GM23338 (cell line): ENCODE measurements at places on chromosomes 7 and 10. TPM values are rescaled to one million over a fixed set of nuclear protein-coding genes. Genes with fewer than 3 reads are reported as not detected.
A peak's percentile ranks its signal among the peaks of the same experiment; 100 is the strongest.

DNA sequence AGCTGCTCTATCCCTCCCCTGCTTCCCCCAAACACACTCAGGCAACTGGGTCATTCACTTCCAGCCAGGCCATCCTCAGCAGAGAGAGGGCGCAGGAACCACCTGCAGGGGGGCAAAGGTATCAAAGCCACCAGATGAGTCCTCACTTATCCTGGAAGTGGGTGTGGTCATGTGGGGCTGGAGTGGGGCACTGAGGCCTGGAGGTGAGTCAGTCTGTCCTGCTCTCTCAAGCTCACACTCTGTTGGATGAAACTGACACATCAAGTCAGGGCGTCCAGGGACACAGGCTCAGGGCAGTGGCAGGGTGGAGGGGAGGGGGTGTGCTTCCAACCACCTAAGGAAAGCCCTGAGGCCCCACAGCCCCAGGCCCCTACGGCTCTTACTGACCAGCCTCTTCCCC lies 8.0 kb upstream of the ELFN1 start:
- no peak for DNase-seq

GRCh38 chr7:118870187-118870586 lies 645.7 kb downstream of the ANKRD7 start:
- DNase-seq, result peak; percentile 76

GRCh38 chr10:84416245-84416555 lies 87.8 kb downstream of the CCSER2 start:
- DNase-seq, result no peak

- peak; percentile 47 for DNase-seq
Observed at GRCh38 chr7:137402536-137403352, 59.2 kb upstream of the PTN start.

DNA sequence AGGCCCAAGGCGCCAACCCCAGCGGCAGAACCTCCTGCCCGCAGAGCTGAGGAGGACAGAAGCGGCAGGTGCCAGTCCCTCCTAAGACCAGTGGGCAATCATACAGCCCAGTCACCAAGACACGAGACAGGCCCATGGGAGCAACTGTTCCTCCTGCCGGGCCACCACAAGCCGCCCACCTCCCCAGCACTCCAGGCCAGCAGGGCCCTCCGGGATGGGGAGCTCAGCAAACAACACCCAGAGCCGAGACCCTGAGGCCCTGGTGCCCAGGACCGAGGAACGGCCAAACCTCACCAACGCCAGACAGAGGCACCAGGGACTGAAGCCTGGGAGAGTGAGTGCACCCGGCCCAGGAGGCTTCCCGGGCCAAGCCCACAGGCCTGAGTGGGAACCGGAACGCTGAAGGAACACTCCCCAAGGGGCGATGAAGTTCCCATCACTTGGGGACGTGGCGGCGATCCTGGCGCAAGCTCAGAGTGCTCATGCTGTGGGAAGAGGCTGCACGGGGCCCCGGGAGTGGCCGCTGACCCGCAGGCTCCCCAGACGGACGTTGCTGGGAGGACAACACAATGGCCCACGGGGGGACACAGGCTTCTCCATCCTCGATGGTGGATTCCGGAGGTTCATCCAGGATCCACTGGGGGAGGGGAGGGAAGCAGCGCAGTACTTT lies 35.1 kb downstream of the GPER1 start:
- DNase-seq, result no peak

CYP2C19 gene
- polyA plus RNA-seq, result not detected in 2 replicates

DNA sequence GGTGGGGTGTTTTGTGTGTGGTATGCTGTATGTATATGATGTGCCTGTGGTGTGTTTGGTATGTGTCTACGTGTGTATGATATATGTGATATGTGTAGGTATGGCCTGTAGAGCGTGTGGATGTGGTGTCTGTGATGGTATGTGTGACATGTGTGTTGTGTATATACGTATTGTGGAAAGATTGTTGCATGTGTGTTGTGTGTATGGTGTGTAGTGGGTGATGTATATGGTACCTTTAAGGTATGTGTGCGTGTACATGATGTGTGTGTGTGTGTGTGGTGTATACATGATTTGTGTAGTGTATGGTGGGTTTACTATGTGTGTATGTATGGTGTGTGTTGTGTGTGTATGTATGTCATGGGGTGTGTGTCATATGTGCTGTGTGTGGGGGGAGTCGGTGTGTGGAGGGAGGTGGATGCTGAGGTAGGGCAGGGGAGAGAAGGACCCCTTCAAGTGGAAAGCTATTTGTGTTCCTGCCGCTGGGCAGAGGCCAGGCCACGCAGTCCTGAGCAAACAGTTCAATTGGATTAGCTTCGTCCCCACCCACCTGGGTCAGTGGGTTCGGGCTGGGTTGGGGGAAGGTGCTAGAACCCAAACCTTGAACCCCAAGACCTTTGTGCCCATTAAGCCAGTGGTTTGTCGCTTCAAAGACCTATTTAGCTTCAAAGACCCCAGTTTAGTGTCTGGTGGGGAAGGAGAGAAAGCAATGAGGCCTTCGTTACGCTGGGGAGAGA lies 1.9 kb upstream of the TRPV6 start:
- DNase-seq, result no peak

DNA sequence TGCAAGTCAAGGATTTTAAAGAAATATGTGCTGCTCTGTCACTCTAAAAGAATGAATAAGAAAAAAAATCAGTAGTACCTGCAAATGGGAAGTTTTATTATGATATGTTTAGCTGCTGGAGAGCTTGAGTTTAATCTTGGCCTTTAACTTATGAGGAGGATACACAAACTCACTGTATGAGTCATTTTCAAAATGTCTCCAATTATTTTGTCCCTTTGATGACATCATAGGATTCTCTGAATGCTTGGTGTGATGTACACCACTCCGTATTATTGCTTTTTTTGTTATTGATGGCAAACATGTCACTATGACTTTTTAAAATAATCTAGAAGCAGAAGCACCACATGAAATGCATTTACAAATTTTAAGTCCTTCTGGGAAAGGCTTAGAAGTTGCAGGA lies 125.8 kb downstream of the RALA start:
- no peak for DNase-seq

FAM241B gene
- polyA plus RNA-seq, result 28.3 and 30.6 TPM in 2 replicates

C10orf62 gene
- polyA plus RNA-seq, result not detected in 2 replicates

- no peak for DNase-seq
Observed at GRCh38 chr7:27185854-27186667, 1.0 kb upstream of the HOXA11 start.

FGFBP3 gene
- 65.7 and 71.9 TPM in 2 replicates for polyA plus RNA-seq

CALHM1 gene
- 0.11 and 0.16 TPM in 2 replicates for polyA plus RNA-seq

DNA sequence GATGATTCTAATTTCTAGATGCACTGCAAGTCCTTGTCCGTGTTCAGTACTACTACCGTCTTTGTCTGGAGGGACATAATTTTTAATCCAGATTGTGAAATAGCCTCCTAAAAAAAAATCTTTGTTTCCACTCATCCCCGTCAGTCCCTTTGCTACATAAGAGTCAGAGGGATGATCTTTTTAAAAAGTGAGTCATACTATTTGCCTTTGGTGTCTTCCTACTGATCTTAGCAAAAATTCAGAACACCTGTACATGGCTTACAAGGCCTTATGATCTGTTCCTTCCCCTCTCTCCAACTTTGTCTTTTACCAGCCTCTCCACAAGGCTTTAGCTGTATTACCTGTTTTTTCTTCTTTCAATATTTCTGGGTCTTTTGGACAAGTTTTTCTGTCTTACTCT lies 173.5 kb downstream of the MLLT10 start:
- no peak for DNase-seq

DNA sequence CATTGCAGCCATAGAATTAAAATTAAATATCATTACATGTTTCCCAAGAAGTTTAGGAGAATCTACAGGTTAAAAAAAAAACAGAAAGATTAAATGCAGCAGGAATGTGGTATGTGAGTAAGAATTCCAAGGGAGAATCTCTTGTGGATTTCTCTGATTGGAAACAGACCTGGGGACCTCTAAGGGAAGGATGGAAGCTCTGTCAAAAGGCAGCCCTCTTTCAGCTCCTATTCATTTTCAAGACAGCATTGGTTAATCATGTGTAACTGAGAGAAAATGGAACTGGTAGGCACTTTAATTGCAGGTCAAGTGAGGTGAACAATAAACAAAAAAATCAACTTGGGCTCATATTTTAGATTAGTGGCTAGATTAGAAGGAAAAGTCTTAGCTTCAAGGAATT lies 81.4 kb upstream of the MTPN start:
- no peak for DNase-seq

GRCh38 chr10:69573056-69573806 lies at the start of gene NEUROG3:
TSS of gene NEUROG3 (minus strand) at chr10:69573422. CDS start at chr10:69573043, 379 bp downstream.
- peak; percentile 74 for DNase-seq

DNA sequence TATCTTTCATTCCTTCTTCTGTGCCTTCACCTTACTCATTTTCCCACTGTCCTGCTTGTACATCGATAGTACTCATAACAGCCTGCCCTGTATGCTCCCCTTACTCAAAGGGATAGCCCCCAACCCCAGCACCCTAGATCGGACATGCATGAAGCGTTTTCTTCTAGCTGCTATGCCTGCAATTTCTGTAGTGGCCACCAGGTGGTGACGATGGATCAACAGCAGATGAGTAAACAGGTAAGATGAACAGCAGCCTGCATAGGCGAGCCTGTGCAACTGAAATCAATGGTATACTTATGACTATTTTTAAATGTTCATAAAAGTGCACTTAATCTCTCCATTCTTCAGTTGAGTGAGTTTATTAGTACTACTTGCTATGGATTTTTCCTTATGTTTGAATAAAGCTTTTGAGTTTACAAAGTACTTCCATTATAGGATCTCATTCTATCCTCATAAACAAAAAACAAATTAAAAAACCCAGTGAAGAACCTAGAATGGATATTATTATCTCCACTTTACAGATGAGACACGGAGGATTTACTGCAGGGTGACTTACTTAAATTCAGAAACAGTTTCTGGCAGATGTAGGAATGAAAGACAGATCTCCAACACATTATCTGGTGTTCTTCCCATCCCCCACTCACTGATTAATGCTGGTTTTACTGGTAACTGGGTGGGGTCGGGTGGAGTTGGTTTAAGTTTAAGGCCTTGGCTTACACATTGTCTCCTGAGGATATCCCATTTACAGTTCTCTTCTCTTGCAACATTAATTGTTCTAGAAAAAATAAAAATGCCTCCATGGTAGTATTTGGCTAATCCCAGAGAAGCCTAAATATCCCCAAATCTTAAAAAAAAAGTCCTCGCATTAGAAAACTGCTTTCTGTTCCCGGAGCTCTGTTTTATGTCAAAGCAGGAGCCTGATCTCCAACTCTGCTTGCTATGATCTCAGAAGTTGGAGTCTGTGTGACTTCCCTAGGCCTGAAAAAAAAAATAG lies 222.1 kb downstream of the GLI3 start:
- DNase-seq, result peak; percentile 86

DNA sequence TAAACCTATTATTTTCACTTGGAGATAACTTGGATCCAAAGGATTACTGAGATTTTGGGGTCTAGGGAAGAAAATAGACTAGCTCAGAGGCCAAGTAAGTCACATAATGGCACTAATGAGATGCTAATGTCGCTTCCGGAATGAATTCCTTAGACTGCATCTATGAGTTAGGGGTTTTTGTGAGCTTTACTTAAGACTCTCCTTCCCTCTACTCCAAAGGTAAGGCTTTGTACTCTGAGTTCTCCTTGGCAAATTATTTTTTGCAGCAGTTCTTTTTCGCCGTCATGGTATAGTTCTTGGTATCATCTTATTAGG lies 143.9 kb upstream of the KLF14 start:
- no peak for DNase-seq

GPR26 gene
- 0.06 TPM in 1 of 2 replicates, not detected in the other for polyA plus RNA-seq

PRLHR gene
- polyA plus RNA-seq, result 0.07 TPM in 1 of 2 replicates, not detected in the other

DNA sequence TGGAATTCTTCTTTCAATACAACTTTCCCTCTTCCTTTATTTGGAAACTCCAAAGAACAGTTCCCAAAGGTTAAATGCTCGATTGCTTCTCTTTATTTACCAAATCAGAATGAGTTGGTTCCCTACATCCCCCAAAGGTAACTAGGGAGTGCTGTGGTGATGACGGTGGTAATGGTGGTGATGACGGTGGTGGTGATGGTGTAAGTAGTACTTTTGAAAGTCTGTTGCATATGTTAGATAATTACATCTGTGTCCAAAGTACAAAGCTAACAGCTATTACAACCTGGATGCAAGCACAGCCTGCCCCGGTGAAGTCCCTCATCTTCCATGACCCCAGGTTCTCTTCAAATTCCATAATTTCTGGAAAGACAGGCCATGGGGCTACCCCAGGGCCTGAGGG lies 115.1 kb downstream of the TNS3 start:
- DNase-seq, result no peak

DNA sequence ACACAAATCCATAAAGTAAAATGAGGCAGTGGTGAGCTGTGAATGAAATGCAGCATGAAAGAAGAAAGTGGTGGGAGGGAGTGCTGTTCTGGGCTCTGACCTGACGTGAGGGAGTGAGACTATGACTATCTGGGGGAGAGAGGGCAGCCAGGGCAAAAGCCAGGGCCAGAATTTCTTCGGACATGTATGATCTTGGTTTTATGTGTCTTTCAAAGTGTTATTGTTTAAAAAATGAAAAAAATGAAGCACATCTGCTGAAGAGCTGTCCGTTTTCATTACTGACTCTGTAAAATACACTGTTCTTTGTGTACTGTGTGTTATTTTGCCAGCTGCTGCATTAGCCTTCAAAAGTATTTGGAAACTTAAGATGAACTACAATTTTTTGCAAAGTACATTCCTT lies 70.2 kb upstream of the KLF14 start:
- DNase-seq, result no peak

DNA sequence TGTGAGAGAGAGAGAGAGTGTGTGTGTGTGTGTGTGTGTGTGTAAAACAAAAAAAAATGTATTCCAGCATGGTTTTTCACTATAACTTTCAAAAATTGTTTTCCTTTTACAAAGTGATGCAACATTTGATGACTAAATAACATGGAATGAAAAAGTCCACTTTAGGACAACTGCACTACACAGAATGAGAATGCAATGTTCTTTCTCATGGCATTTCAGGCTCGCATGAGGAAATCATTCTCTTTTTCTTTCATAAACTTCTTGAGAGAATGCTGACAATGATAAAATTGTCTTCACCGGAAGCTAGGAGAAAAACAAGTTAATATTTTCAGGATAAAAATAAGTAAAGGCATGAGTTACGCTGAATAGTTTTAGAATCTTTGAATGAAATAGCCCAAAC lies 53.7 kb downstream of the SLC16A12 start:
- DNase-seq, result no peak

YWHAG gene
- 82.2 and 97.0 TPM in 2 replicates for polyA plus RNA-seq

- DNase-seq, result no peak
Observed at GRCh38 chr7:52656098-52656497, 379.3 kb upstream of the POM121L12 start.

GRCh38 chr7:149284850-149285585 lies 23.0 kb downstream of the ZNF783 start:
- peak; percentile 98 for DNase-seq

DNA sequence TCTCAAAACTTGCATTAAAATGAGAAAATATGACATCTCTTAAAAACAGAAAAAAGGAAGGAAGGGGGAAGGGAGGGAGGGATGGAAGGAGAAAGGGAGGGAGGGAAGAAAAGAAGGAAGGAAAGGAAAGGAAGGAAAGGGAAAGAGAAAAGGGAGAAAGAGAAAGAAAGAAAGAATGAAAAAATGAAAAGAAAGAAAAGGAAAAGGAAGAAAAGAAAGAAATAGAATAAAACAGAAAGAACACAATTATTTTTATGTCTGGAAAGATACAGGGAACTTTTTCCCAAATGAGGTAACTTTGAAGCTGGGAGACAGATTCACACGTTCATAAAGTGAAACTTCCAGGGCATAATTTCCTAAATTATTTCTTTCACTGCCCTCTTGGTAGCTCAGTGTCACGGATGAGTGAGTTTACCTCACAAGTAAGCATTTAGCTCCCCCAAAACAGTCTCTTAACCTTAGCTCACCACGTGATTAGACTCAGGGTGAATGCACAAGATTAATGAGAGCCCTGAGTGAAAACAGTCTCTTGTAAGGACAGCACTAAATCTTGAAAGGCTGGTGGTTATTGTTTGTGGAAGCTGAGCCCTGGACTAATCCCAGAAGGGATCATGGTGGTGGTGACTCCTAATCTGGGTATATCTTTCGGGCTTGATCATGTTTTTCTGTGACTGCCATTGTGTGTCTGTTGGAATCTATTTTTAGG lies 74.1 kb upstream of the HDAC9 start:
- DNase-seq, result no peak
